NCI-H1930 (cell line): ENCODE measurements at places on chromosomes 2 and 18.

GRCh38 chr2:165328272-165328671, 89.1 kb downstream of the SCN2A start:
- DNase-seq: no peak

GRCh38 chr2:7962161-7962560, 719.7 kb upstream of the ID2 start:
- no peak for DNase-seq

- no peak for DNase-seq
Observed at GRCh38 chr2:18625563-18625962, 36.2 kb upstream of the NT5C1B start.

- no peak for DNase-seq
Observed at GRCh38 chr2:239970004-239970623, 55.0 kb downstream of the NDUFA10 start.

DNA sequence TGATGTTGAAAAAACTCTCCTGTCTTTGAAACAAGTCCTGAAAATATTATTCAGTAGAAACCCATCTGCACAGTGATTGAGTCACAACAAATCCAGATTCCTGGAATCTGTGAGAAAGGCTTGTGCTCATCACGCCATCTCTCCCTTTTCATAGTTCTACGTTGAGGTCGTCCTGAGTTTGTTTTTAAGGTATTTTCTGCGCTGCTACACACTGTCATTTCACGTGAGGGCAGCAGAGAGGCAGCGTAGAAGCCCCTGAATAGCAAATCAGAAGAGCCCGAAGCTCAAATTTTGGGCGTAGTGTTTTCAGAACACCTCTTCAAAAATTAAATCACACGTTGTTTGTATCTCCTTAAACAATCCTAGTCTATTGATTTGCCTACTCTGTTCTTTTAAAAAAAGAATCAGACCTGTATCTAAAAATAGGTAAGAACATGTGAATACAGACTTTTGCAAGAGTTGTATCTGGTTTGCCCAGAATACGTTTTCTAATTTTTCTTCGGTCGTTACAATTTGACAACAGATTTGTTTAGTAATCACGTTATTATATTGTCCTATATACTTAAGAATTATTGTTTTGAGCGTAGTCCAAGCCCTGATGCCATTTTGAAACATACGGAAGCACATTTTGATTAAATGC, 61.6 kb upstream of the SLC38A11 start:
- DNase-seq: no peak

DNA sequence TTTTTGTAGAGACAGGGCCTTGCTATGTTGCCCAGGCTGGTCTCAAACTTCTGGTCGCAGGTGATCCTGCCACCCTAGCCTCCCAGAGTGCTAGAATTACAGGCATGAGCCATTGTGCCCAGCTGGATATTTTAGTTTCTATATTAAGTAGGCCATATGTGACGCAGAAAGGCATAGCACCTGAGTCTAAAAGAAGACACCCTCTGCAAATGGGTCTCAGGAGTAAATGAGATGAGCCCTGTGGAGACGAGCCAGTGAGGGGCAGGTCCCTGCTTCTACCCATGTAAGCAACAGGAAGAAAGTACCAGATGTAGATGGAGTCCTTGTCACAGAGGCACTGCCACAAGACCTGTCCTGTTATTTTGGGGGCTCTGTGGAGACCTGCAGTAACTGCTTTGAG, 322.4 kb downstream of the PTPRM start:
- no peak for DNase-seq

- no peak for DNase-seq
Observed at GRCh38 chr2:165699946-165700345, 94.1 kb downstream of the GALNT3 start.

- DNase-seq: no peak
Observed at GRCh38 chr2:10831400-10831985, 18.9 kb upstream of the PDIA6 start.

GRCh38 chr2:96110621-96111256, 5.6 kb downstream of the ADRA2B start:
- DNase-seq: no peak
